ENCODE measurements at places on chromosomes 11 and 22.

DNA sequence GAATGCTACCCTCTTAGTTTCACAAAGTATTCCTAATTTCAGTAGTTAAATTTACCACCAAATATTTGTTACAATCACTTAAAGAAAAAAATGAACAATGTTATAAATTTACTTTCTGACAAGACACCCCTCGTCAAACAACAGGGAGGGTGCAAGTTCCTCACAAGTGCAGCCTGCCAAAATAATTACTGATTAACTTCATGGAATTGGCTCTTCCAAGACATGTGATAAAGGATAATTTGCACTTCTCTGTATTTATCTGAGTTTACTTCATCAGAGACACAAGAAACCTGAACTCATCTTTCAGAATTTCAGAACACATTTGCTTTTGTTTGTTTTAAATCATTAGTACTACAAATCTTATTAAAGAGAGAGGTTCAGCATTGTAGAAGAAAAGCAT, 66.5 kb downstream of the LARGE2 start:
- no peak overlapping the region for H3K27ac ChIP-seq
- peaks cover 6% of the 10 kb centered on the region for H3K4me1 ChIP-seq
- H3K36me3 ChIP-seq: no peaks in the 10 kb centered on the region
- DNase-seq: no peak
- H3K27me3 ChIP-seq: no peaks in the 10 kb centered on the region

DNA sequence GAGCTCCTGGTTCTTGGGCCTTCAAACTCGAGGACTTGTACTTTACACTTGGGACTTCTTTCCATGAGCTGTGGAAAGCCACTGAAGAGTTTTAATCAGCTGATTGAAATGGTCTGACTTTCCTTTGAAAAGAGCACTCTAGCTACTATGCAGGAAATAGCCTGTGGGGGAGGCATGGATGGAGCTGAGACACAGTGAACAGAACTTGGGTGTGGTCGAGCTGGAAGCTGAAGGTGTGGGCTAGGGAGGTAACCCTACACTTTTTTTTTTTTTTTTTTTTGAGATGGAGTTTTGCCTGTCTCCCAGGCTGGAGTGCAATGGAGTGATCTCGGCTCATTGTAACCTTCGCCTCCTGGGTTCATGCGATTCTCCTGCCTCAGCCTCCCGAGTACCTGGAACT, 17.5 kb upstream of the CAPRIN1 start:
- H3K27me3 ChIP-seq: no peaks in the 10 kb centered on the region
- H3K4me3 ChIP-seq: no peak overlapping the region
- H3K4me1 ChIP-seq: peaks cover 8% of the 10 kb centered on the region
- H3K36me3 ChIP-seq: no peaks in the 10 kb centered on the region
- no peak for DNase-seq

GRCh38 chr11:1832211-1832919, 2.4 kb upstream of the SYT8 start:
- DNase-seq: peak; percentile 77
- H3K27me3 ChIP-seq: no peaks in the 10 kb centered on the region
- peaks cover 14% of the 10 kb centered on the region for H3K4me1 ChIP-seq
- no peak overlapping the region for H3K4me3 ChIP-seq
- H3K36me3 ChIP-seq: no peaks in the 10 kb centered on the region

DNA sequence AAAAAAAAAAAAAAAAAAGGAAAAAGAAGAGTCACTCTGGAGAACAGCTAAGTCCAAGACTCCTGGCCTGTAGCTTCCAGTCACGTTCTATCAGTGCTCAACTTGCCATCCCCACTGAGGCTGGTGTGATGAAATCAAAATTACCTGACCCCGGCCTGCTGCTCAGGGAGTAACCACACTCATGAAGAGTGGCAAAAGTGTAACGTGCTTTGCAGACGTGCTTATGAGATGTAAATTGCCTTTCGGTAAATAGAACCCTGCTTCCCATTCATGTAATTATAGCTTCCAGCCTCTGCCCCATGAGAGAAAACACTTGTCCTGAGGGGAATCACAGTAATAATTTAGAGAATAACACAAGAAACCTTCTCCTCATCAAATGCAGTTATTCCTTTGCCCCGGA, 28.2 kb upstream of the CHKA start:
- no peak overlapping the region for H3K4me3 ChIP-seq
- H3K27ac ChIP-seq: no peak overlapping the region

DNA sequence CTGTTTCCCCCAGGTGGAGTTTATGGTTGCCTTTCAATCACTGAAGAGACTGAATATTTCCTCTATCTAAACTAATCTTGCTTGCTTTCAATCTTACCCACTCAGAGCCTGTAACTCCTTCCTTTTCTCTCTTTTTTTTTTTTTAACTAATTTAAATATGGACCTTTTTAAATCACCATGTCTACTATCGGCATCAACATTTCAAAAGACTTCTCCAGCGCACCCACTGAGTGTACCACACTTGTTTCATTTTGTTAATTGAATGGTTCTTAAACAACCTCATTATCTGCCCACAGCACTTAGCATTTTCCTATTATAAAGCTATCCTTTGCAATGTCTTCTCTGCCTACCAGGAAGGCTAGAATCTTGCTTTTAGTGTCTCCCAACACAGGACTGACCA, 1212.5 kb downstream of the LRRC4C start:
- H3K4me3 ChIP-seq: no peak overlapping the region
- no peaks in the 10 kb centered on the region for H3K4me1 ChIP-seq
- no peaks in the 10 kb centered on the region for H3K36me3 ChIP-seq

DNA sequence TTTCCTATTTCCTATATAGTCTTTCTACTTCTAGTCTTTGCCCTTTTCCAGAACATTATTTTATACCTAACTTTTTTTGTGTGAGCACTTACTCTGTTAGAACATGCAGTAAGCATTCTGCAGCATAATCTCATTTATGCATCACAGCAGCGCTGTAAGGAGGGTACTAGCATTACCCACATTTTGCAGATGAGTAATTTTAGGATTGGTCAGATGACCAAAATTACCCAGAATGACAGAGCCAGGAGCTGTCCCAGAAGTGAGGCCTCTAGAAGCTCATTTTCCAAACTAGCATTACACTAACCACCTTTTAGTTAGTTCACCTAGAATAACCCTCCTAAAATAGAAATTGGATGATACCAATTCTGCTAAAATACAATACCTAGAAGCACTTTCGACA, 47.1 kb upstream of the ARHGAP32 start:
- no peak for DNase-seq
- H3K4me3 ChIP-seq: no peak overlapping the region
- H3K27me3 ChIP-seq: no peaks in the 10 kb centered on the region
- no peaks in the 10 kb centered on the region for H3K36me3 ChIP-seq
- H3K4me1 ChIP-seq: peaks cover 7% of the 10 kb centered on the region

DNA sequence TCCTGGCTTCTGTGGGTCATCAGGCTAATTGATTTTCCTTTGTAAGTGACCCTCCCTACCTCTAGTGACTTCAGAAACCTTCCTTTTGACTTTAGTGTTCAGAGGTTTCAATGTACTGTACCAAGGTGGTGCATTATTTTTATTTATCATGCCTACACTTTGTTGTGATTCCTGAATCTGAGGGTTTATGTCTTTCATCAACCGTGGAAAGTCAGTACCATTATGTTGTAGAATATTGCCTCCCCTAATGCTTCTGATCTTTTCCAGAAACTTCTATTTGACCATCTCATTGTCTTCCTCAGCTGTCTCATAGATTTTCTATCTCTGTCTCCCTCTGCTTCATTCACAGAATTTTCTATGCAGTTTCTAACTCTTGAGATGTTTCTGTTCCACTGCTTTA, 105.5 kb downstream of the KCNQ1OT1 start:
- no peak overlapping the region for H3K27ac ChIP-seq
- H3K36me3 ChIP-seq: no peaks in the 10 kb centered on the region
- H3K4me1 ChIP-seq: no peaks in the 10 kb centered on the region
- H3K4me3 ChIP-seq: no peak overlapping the region
- H3K27me3 ChIP-seq: no peaks in the 10 kb centered on the region
- no peak for DNase-seq

DNA sequence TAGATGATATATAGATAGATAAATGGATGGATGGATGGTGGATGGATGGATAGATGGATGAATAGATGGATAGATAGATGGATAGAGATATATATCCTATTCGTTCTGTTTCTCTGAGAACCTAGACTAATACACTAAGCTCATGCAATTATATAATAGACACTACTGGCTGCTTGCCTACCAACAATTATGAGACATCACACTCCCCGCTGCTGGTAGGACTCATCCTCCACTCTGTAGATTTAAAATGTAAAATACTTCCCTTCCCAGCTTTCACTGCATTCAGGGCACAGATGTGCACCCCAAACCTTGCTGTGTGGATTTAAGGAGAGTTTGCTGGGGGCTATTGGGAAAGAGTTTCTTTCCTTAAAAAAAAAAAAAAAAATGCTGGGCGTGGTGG, 28.3 kb upstream of the RCN1 start:
- H3K27ac ChIP-seq: no peak overlapping the region
- no peak overlapping the region for H3K4me3 ChIP-seq
- H3K36me3 ChIP-seq: no peaks in the 10 kb centered on the region
- no peaks in the 10 kb centered on the region for H3K4me1 ChIP-seq
- no peaks in the 10 kb centered on the region for H3K27me3 ChIP-seq

- no peak overlapping the region for H3K4me3 ChIP-seq
- no peaks in the 10 kb centered on the region for H3K27me3 ChIP-seq
- DNase-seq: no peak
These were observed 68.1 kb downstream of the PPP6R3 start for GRCh38 chr11:68528630-68529029.

DNA sequence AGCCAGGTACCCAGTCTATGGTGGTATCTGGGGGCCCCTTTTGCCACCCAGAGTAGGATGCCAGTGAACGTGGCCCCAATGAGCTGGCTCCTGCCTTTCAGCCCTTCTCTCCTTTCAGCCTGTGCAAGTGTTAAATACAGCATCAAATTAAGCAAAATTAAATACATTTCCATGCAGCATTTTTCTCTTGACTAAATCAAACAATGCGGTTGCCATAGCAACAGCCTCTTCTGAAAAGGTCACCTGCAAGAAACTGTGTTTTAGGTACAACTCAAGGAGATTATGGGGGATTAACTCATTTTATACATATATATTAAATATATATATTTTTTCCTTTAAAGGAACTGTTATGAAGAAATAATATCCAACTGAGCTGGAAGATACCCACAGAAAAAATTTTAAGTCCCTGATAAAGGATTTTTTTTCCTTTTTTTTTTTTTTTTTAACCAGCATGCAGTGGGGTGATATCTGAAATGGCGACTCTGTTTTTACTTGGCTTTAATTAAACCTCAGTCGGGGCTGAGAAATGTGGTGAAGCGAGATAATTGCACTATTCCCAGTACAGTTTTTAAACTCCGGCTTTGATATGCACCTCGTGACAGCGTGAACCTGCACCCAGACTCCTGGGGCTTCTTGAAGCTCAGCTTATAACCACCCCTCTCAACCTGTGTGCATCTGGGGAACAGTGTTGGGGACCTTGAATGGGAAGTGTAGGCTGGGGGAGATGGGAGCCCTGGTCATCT, 115.3 kb downstream of the PKNOX2 start:
- no peaks in the 10 kb centered on the region for H3K4me1 ChIP-seq
- no peak overlapping the region for H3K27ac ChIP-seq
- no peak for DNase-seq

- no peaks in the 10 kb centered on the region for H3K4me1 ChIP-seq
- no peak for DNase-seq
- H3K4me3 ChIP-seq: no peak overlapping the region
These were observed 10.6 kb upstream of the PIK3C2A start for GRCh38 chr11:17218403-17218802.
